ENCODE measurements at places on chromosomes 5 and 9.

DNA sequence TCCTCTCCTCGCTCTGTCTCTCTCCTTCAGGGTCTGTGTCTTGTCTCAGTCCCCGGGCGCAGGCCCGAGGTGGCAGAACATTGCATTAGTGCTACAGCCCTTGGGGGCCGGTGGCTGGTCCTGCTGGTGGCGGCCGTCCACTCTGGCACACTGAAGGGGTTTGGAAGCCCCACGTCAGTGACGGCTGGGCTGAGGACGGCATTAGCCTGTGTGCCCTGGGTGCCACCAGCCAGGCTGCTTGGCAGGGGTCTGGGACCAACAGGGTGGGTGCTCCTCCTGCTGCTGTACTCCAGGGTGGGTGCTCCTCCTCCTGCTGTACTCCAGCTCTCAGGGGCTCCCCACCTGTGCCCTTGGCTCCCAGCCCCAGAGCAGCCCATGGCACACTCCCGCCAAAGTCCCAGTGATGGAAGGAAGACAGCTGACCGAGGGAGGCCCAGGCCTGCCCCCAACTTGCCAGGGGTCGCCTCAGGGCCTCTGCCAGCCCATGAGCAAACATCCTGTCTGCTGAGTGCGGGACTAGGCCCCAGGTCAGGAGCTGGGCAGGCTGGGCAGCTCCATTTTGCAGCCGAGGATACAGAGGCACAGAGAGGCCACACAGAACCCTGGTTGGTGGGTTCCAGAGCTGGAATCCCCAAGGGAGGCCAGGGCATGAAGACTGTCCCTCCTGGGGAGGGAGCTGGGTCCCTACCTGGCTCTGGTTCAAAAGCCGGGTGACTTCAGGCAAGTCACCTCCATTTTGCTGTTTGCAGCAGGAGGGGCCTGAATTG is 27.3 kb downstream of the SARDH start:
- DNase-seq = no peak

- no peak for DNase-seq
Observed at GRCh38 chr9:104319685-104320084, 184.4 kb upstream of the OR13F1 start.

DNA sequence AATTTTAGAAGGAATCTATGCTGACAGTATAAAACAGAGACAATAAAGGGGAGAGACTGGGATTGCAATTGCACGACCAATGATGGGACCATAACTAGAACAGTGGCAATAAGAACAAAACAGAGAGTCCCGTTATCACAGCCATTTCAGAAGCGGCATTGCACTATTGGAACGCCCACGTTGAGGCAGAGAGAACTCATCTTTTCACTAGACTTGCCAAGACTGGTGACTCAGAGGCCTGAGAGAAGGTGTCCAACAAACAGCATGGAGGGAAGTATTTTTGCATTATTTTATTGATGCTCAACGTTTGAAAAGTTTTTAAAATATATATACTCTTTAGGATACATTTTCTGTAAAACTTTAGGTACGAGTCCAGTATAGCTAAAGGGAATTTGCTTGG is 737.7 kb downstream of the TLE1 start:
- no peak for DNase-seq

GRCh38 chr5:8912106-8912505 is 633.8 kb downstream of the SEMA5A start:
- DNase-seq = no peak

DNA sequence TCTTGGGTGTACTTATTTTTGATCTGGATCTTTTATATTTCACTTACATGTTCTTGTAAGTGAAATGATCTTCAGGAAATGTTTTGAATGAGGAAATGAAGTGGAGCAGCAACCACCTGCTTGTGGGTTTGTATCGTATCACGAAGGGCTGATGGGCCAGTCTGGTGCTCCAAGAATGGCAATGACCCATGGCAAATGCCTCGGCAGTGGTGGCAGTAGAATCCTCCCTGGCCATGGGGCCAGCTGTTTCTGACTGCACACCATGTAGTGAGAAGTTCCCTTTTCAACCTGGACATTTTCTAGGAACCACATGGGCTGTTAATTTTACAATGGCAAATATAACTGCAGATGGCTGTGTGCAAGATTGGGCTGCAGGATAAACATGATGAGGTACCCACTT is 29.9 kb downstream of the MAT2B start:
- no peak for DNase-seq

DNA sequence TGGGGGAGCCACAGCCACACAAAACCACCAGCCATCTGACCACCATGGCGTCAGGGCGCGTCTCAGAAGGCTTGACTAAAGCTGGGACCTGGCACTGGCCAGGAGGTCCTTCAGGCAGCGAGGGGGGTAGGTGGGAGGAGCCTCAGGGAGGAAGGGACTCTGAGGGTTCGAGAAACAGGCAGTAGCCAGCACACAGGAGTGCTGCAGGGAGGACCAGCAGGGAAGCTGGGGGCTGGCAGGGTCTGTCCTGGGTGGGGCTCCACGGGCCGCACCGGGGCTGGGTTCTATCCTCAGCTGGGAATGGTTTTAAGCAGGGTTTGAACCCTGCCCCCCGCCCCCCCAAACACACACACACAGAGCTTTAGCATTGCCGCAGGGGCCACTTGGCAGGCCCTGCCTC is 7.4 kb downstream of the FAM163B start:
- no peak for DNase-seq

DNA sequence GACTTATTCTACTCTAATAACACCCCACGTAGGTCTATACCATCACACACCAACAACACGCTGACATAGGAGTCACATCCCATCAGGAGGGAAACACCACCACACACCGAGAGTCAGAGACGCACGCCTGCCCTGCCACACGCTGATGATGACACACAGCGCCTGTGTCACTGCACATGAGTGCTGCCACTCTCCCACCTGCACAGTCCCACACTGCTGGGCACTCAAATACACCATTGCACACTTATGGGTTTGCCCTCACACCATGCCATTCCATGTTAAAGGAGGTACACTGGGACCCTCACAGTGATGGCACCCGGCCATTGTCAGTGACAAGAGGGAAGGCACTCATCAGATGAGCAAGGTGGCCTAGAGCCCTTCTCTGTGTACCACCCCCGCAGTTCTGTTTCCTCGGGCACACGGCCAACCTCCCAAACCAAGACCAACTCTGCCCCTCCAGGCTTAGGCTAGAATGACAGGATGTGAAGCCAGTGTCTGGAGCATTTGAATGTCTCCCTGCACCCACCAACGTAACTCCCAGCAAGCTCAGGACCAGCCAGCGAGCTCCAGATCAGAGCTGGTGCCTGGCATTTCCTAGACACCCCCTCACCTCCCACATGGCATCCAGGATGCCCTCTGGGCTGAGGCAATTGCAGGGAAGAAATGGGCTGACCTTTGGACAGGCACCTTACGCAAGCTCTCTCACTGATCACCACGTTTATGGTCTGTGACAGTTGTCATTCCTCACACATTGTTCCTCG is 3.6 kb upstream of the CPLX2 start:
- no peak for DNase-seq

- no peak for DNase-seq
Observed at GRCh38 chr5:153404747-153405146, 85.7 kb upstream of the GRIA1 start.

GRCh38 chr9:104177003-104177611 is 83.0 kb downstream of the SMC2 start:
- no peak for DNase-seq

GRCh38 chr5:89395111-89395510 is 512.1 kb upstream of the MEF2C start:
- no peak for DNase-seq

- DNase-seq = no peak
Observed at GRCh38 chr5:147887026-147887627, 8.6 kb downstream of the SCGB3A2 start.

GRCh38 chr5:131186561-131187256 is 16.0 kb downstream of the LYRM7 start:
- DNase-seq = no peak

GRCh38 chr9:72471096-72471495 is 50.3 kb upstream of the TMC1 start:
- no peak for DNase-seq

DNA sequence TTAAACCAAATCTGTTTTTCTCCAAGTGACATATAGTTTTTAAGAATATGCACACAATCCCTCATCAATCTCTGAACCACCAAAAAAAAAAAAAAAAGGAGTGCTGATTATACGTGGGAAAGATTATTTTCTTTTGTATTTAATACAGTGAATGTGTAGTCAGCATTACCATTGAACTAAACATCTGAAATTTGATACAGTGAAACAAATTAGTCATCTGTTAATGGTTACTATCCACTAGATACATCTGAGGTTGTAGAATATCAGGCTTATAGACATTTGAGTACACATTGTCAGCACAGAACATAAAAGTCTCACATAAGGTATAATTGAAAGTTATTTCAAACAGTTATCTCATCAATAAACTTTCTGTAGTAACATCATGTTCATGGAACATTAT is 87.0 kb downstream of the SLF1 start:
- DNase-seq = no peak

- DNase-seq = no peak
Observed at GRCh38 chr9:36597412-36598178, 24.9 kb downstream of the MELK start.

DNA sequence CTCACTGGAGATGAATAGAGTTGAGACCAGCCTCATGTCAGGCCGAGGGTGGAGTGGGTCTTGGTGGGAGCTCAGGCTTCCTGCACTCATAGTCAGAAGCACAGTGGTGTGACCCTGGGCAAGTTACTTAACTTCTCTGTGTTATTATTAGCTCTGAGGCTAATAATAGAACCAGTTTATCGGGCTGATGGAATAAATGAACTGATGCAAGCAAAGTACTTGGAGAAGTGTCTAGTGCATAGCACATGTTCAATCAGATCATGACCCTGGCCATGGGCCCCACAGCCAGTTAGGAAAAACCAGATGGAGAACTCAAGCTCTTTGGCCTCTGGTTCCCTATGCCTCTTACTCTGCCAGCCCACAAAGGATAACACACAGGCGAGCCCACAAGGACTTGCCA is 45.3 kb upstream of the OSMR start:
- DNase-seq = no peak

DNA sequence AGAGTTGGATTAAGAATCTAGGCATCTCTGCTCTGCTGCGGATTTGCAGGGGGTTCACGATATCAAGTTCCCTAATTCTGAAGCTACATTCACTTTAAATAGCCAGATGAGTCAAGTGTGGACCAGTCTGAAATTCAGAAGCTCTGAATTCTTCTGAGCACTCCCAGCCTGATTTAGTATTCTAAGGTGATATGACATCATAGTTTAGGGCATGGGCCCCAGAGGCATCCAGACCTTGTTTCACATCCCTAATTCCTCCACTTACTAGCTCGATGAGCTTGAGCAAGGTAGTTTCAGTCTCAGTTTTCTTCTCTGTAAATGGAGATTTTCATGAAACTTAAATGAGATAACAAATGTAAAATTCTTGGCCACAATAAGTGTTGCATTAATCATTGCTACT is 65.2 kb downstream of the TMEM167A start:
- no peak for DNase-seq

GRCh38 chr5:157306692-157307471 is 41.0 kb downstream of the CYFIP2 start:
- no peak for DNase-seq

DNA sequence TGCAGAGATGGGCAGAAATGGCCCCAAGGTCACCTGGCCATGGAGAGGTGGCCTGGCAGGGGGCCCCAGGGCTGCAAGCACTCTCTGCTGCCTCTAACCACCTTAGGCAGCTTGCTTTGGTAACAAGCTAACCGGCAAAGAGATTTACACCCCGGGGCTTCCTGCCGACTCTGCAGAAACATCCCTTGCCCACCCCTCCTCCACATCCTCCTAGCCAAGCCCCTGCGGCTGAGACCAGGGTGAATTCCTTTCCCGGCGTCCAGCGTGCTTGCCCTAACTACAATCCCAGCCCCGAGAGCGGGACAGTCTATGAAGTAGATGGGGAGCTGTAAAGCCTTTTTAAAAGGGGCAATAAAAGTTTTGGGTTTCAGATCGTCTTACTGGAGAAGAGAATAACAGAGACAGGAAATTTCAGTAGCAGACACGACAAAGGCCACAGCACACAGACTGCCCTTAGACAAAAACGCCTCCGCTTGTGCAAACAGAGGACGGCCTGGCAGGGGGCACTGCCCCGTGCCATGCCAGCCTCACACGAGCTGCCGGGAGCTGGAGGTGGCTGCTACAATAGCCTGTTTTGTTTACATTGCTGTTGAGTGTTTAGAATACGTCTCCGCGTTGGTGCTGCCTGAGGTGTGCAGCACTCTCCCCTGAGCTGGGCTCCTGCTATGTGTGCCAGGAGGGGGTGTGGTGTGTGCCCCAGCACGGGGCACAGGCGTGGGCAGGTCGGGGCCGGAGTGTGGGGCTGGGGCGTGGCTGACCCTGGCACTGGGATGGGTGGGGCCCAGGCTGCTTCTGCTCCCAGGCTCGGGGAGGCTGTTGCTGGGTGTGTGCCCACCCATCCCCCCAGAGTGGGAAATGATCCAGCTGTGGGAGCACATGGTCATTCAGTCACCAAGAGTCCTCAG is 15.3 kb downstream of the MYMK start:
- no peak for DNase-seq

- no peak for DNase-seq
Observed at GRCh38 chr5:139708434-139708861, 60.3 kb downstream of the CXXC5 start.

DNA sequence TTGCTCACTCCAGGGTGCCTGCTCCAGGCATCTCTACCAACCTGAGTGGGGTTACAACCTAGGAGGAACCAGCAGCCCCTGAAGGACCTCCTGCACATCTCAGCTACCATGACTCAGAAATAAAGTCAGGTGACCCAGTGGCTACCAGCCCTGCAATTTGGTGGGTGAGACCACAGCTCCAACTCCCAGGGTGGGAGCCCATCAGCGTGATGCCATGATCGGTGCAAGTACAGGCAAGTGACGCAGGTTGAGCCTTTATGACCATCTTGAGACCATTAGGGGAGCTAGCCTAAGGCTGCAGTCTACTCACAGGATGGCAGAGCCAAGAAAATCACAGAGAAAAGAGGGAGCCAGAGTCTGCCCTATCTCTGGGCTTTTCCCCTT is 8.6 kb downstream of the SEPTIN8 start:
- DNase-seq = no peak

DNA sequence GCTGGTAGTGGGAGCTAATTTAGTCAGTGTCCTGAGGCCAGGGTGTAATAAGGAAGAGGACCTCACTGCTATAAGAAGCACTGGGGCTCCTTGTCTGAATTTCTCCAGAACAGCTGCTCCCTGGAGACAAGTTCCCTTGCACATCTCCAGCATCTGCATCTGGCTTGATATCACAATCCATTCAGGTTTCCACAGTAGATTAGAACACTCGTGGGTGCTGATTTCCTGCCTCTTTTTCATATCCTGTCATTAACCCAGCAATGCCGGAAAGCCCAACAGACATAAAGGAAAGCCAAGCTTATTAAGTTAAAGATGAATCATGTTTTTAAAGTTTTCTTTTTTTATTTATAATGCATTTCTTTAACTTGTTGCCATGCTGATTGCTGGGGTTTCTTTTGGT is 232.3 kb upstream of the WWC1 start:
- DNase-seq = no peak

- DNase-seq = no peak
Observed at GRCh38 chr9:37369671-37370070, 52.8 kb upstream of the GRHPR start.

DNA sequence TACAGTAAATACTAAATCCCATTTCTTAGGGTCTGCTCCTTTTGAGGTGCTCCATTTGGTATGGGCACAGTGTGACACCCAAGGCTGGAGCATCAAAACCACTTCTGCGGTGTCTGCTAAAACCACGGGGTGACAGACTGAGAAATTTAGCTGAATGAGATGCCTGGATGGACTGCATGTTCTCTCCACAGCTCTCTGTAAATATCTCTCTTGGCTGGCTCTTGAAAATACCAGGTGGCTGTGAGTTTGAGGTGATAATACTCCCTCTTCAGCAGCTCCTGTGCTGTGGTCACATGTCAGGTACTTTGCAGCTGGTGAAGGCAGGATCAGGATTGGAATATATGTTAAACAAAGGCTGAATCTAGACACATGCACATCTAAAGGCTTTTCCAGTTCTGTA is 93.7 kb upstream of the SIMC1 start:
- no peak for DNase-seq
